ENCODE measurements at places on chromosomes 2 and 18. TPM values are rescaled to one million over a fixed set of nuclear protein-coding genes. Genes with fewer than 3 reads are reported as not detected.
A peak's percentile ranks its signal among the peaks of the same experiment; 100 is the strongest.

GRCh38 chr2:176035013-176035691, 33.1 kb upstream of the LNPK start:
- DNase-seq: no peak

DNA sequence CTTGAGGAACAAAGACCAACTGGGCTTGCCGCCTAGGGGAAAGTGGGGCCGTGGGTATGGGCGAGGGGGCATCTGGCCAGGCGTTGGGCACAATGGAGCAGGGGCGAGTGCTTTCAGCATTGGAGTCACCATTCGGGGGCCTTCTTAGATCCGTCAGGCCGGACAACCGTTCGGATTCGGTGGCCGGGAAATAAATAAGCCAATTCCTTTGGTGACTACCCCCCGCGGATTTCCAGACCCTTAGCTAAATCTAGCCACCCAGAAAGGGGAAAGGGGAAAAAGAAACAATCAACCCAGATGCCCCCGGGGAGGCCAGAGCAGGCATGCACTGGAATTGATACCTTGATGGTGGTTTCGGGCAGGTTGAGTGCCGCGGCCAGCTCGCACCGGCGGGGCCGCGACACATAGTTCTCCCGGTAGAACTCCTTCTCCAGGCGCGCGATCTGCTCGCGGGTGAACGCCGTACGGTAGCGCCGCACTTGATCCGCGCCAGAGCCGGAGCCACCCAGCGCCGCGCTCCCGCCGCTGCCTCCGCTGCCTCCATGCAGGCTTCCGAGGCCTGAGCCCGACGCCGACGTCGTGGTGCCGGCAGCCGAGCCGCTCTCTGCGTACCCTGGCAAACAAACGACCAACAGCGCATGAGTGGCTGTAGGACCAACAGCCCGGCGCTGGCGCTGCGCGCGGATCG, 1.8 kb downstream of the EVX2 start:
- DNase-seq: peak; percentile 37

DNA sequence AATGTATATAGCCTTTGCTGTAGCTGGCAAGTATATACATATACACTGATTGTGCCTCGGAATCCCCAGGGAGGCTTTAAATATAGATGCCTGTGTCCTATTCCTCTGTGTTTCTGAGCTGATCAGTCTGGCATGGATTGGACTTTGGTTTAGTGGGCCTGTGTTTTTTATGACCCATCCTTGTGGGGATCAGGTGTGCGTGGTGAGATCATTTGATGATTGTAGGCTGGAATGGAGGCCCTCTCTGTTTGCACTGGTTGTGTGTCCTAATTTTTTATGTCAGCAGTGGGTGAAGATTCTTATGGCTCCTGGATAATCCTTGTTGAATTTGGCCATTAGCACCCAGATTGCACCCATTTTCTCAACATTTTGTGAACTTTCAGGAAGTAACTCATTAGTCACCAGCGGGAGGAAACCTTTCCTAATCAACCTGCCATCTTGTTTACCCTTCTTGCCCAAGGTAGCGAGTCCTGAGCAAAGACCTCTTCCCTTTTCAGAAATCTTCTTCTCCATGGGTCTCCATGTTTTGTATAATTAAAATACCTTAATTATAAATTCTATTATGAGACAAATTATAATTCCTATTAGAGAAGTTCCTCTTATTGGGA, 75.8 kb downstream of the UGGT1 start:
- DNase-seq: no peak

- no peak for DNase-seq
These were observed 7.3 kb upstream of the SETBP1 start for GRCh38 chr18:44673256-44673880.

VIL1 gene
- 12.5 TPM for total RNA-seq

CHRNA1 gene
- total RNA-seq: not detected

GAD1 gene
- total RNA-seq: not detected

Measured in stomach (tissue), 19 donors.